ENCODE measurements at places on chromosomes 5 and 9.
A peak's percentile ranks its signal among the peaks of the same experiment; 100 is the strongest.

- no peak for DNase-seq
Measured at GRCh38 chr9:113464286-113464660, 746 bp downstream of the RGS3 start.

DNA sequence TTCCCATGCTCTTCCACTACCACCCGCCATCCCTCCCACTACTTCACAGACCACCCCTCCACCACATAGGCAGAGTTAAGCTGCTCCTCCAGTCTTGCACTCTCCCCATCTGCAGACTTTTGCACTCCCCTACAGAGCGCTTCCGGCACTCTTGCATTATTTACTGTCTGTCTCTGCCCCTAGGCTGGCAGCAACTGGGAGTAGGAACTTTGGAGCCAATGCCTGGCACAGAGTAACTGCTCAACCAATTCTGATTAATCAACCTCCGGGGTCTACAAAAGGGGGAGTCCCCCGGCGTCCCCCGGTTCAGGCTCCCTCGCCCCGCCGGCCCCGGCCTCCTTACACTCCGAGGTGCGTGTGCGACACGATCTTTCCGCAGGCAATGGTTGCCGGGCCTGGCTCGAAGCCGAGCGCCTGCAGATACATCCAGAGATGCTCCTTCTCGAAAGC, 498 bp downstream of the HAUS6 start:
- DNase-seq, result peak; percentile 36

- DNase-seq, result peak; percentile 30
Measured at GRCh38 chr5:118611332-118611945, 376.9 kb downstream of the DTWD2 start.

GRCh38 chr9:534886-535285, 306.6 kb upstream of the DMRT1 start:
- DNase-seq, result peak; percentile 41

All from ACHN (cell line).